ENCODE measurements at places on chromosomes 11 and 22.

GRCh38 chr11:110972640-110973039 lies 260.4 kb upstream of the ARHGAP20 start:
- no peak for DNase-seq

DNA sequence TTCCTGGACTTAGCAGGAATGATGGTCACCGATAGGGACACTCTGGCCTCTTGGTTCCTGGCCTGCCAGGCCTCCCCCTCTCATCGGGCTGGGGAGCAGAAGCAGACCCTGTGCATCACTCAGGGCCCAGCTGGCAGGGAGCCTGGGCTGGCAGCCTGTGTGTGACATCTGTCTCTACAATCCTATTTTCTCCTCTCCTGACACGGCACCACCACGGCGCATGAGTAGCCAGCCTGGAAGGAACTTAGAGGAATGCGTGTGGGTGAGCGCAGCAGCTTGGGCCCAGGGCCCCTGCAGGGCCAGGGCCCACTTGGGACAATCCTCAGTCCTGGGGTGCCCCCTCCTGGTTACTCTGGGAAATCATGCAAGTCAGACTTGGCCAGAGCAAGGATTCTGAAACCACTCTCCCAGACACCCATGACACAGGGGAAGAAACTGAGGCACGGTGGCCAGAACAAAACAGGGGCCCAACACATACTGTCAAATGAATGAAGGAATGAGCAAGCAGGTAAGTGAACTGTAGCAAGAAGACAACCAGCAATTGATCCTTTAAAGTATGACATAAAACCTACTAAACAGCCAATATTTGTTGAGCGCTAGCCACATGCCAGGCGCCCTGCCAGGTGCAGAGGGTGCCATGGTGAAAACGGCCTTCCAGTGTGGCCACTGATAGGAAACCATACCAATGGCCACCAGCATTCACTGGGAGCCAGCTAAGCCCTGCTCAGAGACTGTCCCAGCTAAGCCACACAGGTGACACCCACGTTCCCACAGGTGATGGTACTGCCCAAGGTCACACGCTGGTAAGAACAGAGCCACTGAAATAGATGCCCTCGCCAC lies 13.3 kb downstream of the RSPH14 start:
- DNase-seq = peak; percentile 14

DNA sequence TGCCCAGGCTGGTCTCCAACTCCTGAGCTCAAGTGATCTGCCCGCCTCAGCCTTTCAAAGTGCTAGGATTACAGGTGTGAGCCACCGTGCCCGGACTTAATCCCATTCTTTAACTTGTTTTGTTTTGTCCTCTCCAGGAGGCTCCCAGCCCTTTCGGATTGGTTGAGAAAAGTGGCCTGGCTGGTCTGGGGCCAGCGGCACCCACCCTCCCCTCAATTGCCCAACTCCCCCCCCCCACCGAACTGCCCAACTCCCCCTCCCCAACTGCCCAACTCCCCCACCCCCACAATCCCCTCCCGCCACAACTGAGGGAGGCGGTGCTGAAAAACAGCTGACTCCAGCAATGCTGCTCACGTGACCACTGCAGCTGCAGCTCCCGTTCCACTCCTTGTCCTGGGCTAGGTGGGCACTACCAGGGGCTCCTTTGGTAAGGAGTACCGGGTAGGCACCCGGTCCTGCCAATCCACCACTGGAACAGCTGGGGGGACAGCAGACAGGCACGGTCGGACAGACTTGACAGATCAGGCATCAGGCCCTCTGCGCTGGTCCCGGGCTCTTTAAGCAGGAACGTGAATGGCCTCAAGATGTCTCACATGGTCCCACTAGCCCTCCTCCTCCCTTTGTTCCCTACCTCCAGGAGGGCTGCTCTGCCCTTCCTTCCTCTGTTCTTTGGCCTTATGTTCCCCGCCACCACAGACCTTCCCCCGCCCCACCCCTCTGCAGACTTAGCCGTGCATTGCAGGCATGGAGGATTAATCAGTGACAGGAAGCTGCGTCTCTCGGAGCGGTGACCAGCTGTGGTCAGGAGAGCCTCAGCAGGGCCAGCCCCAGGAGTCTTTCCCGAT lies at the start of gene TCN2:
TCN2 (plus strand) TSS at position 720 of the 845 bp plus-strand sequence. CDS start 158 bp downstream, outside the sequence.
- no peak for DNase-seq

DNA sequence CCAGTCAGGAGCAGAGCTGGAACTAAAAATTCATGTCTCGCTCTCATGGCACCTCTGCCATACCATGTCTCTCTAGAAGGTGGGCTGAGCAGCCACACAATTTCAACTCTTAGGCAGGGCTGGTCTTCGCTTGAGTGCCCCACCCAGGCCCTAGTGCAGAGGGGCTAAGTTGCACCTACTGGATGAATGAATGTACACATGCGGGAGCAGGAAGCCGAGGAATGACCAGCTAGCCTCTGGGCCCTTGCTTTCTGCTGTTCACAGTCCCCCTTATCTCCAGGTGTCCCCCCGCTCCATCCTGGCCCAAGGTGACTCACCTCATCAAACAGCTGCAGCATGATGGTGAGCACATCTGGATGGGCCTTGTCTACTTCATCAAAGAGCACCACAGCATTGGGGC lies 57.5 kb upstream of the PHOX2A start:
- no peak for DNase-seq

DNA sequence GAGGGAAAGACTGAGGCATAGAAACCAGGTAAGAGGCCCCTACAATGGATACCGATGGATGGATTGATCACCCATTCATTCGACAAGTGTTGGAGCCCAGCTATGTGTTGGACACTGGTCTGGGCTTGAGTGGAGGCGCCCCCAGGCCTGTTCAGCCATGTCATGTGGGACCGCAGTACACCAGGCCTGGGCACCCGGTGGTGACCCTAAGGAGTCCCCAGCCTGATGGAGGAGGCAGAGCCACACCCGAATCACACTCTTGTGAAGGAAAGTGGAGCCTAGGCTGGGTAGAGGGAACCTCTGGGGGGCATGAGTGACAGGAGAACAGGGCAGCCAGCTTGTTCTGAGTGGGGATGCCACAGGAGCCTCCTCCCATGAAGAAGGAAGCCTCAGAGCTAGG lies 10.2 kb downstream of the CACNA1I start:
- no peak for DNase-seq

- no peak for DNase-seq
Measured at GRCh38 chr11:128005562-128005961, 581.8 kb downstream of the ETS1 start.

DNA sequence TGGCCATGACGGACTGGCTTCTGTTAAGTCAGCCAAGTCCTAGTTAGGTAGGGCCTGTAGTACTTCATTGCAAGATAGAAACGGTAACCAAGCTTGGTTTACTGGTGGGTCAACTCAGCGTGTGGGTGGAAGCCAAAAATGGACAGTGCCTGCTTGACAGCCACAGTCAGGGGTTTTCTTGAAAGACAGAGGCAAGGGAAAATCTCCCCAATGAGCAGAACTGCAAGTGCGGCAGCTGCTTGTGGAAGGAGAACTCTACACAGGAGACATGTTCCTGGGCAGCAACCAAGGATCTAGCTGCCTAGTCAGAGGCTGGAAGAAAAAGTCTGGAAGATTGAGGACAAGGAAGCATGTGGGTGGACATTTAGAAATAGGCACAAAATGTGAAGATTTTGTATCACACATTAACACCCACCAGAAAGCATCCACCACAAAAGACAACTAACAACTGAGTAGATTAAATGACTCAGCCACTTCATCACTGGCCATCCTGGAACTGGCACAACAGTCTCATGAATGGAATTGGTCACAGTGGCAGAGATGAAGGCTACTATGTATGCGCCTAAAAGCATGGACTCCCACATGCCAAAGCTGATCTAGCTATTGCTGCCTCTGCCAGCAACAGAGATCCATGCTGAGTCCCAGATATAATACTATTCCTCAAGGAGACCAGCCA lies 40.9 kb upstream of the SCUBE2 start:
- DNase-seq = no peak

GRCh38 chr11:102615894-102616432 lies 9.2 kb downstream of the MMP20 start:
- no peak for DNase-seq

DNA sequence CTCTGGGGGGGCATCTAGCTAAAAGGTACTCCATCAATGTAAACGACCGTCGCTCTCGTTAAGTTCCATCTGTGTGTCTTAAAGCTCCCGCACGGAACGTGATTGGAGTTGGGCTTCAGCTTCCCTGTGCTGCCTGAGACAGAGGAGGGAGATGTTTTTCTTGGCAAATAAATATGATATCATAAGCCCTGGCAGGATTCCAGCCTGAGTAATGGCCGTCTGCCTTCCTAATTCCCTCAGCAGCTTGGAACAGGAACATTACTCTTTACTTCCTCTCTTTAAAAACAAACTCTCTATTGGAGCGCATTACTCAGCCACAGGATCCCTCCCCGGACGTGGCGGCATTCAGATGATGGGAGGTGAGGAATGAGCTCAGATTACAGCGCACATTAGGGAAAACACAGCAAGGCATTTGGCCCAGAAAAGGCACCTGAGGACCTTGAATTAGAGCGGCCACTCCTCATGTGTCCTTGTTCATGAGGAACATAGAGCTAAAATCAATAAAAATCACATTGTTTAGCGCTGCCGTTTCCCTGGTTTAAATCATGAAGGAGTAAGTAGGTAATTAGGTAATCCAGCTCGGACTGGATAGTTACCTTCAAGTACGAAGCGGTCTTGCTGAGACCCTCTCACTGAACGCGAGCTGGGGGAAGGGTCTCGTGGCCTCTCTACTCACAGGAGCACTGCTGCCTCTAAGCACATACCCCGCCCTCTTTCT lies 230.4 kb downstream of the ST3GAL4 start:
- peak; percentile 68 for DNase-seq

- DNase-seq = peak; percentile 86
Measured at GRCh38 chr11:70244698-70245097, 25.8 kb upstream of the PPFIA1 start.

- peak; percentile 56 for DNase-seq
Measured at GRCh38 chr11:26028393-26028911, 303.5 kb upstream of the ANO3 start.

- DNase-seq = peak; percentile 27
Measured at GRCh38 chr11:18731949-18732821, 6.2 kb upstream of the IGSF22 start.

DNA sequence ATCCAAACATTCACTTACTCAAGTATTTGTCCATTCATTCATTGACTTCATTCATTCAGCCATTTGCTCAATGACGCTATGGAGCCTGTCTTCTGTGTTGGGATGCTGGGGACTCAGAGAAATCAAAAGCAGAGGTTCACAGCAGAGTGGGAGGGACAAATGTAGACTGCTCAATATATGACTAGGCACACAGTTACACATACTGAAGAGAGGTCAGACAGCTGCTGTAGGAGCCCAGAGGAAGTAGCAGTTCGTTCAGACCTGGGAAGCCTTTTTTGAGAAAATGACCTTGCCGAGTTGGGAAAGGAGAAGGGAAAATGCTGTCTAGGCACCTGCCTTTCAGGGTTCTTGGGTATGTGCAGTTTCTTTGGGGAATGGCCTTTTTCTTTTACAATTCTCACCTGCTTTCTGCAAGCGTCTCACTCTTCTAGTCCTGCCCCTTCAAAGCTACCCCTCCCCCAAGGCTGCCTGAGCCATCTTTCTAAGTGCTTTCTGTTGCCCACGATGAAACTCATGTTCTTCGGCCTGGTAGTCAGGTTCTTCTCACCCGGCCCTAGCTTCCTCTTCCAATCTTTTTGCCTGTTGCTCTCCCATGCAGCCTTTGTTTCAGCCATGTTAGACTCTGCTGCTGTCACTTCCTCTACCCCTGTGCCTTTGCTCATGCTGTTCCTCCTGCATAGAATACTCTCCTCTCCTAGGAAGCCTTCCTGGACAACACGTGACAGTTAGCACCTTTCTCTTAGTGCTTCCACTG lies 4.2 kb upstream of the UVRAG start:
- no peak for DNase-seq

DNA sequence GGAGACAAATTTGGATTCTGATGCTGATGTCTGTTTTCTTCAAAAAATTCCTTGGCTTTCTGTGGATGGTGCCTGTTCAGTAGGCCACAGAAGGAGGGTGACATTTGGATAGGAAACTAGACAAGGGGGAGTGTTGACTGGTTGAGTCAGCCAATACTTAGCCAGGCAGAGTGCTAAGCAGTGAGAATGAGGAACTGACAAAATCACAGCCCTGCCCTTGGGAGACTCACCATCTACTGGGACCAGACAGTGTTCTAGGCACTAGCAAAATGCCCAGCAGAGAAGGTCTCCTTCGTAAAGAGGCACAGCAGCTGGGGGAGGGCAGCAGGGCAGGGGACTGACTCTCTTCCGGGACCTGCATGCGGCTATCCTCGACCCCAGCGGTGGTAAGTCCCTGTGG lies 190.2 kb downstream of the DSCAML1 start:
- DNase-seq = no peak

- DNase-seq = no peak
Measured at GRCh38 chr11:6057452-6057851, 26.9 kb upstream of the OR56A1 start.

DNA sequence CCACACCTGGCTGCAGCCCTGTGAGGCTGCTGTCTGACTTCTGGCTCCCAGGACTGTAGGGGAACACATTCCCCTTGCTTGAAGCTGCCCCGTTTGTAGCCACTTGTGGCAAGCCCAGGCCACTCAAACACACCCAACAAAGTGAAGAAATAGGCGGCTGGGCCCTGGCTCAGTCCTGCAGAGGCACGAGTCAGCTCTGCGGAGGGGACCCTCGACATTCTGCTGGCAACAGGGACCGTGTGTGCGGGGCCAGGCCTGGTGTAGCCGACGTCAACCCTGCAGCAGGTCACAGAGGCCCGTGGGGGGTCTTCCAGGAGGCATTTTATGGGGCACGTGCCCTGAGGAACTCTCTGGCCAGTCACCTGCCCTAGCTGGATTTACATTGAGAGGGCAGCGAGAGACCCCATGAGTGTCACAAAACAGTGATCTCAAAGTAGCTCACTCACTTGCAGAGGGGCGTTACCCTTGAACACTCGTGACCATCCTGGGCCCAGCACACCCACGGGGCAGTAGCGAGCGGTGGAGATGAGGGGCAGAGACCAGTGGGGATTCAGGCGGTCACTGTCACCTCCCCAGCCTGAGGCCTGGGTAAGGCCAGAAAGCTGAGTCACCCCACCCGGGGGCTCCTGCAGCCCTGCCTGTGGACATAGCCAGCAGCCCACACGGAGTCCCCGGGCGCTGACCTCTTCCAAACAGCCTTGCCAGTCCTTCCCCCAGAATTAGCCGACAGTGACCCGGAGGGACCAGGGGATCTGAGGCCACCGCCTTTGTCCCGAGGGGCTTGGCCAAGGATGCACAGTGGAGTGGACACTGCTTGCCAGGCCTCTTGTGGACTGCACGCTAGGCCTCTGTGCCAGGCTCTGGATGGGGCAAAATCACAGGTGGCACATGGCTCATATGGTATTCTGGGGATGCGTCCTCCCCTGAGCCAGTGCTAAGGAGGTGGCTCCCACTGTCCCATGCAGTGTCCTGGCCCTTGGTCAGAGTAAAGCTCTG lies 139.5 kb downstream of the CTTN start:
- no peak for DNase-seq
